Transverse colon (tissue), 4 donors: ENCODE measurements at places on chromosomes 1 and 21. TPM values are rescaled to one million over a fixed set of nuclear protein-coding genes. Genes with fewer than 3 reads are reported as not detected.

DNA sequence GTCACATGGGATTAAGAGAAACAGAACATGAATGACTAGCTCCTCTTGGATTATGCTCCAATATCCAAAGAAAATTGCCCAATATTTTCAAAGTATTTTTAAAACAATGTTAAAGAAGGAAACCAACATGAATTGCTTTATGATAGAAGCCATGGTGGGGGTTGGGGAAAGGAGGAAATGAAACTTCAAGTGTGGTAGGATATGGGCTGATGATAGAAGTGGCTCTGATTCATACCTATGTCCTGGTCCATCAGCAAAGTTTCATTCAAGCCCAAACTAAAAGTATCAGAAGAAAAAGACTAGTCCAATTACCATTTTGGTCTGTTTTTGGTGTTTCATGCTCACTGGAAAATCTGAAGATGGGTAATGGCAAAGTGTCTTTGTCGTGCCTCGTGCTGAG, 104.2 kb upstream of the PROX1 start:
- no peak for DNase-seq

DNA sequence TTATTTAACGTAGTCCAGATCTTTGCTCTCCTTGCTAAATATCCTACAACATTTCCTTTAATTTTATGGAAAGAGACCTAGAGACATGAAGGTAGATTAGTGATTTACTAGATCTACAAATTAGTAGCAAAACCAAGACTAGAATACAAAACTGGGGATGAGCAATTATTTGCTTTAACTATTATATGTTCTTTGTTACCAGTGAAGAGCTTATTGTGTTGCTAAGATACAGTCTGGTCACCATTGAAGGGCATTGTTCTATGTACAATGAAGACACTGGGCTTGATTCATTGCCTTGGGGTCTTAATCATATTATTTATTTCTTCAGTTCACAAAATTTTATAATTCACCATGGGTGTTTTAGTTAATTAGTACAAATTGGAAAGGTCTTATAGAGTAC, 88.3 kb downstream of the S1PR1 start:
- DNase-seq, result no peak

- DNase-seq, result peak; percentile 34
Measured at GRCh38 chr21:45288441-45288841, 746 bp upstream of the POFUT2 start.

DNA sequence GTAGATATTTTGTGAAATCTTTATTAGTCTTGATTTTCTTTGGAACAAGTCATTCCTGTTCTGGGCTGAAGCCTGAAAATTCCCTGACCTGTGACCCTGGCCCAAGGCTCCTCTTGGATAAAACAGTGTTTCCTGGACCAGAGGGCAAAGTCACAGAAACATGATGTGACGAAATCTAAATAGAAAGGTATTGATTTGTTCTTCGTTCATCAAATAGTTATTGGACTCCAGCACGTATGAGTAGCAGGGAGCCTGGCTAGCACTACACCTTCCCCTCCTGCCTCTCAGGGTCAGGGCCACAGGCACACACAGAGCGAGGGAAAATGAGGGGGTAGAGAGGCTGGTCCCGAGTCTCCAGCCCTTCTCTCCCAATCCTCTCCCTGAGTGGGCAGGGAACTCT, 1.7 kb upstream of the CLDN14 start:
- no peak for DNase-seq

DNA sequence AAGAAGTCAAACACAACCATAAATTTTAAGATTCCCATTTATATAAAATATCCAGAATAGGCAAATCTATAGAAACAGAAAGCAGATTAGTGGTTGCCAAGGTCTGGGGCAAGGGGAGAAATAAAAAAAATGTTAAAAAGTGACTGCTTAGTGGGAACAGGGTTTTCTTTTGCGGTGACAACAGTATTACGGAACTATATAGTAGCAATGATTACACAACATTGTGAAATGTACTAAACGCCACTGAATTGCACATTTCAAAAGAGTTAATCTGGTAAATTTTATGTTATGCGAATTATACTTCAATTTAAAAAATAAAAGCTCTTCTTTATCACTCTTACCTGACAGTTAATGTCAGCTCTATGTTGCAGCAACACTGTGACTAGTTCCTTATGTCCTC, 105.2 kb downstream of the ACBD6 start:
- no peak for DNase-seq

DNA sequence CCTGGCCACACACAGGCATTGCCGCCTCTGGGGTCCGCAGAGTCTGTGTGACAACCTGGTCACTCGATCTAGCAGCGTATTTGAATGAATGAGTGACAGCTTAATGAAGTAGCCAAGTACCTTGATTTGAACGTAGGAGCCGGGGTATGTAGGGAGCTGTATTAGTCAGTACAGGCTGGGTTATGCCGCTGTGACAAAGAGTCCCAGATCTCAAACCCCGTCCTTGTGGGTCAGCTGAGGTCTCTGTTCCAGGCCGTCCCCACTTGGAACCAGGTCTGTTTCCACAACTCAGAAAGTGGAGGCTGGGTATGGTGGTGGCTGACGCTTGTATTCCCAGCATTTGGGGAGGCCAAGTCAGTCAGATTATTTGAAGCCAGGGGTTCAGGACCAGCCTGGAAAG, 20.0 kb downstream of the ATAD3B start:
- no peak for DNase-seq

Gene MANEAL
- total RNA-seq, result 9.6 TPM

Gene RGS1
- total RNA-seq, result 160 TPM

- DNase-seq, result no peak
Measured at GRCh38 chr1:8323706-8324105, 5.8 kb downstream of the SLC45A1 start.

- no peak for DNase-seq
Measured at GRCh38 chr1:36128126-36128904, 3.3 kb upstream of the COL8A2 start.

DNA sequence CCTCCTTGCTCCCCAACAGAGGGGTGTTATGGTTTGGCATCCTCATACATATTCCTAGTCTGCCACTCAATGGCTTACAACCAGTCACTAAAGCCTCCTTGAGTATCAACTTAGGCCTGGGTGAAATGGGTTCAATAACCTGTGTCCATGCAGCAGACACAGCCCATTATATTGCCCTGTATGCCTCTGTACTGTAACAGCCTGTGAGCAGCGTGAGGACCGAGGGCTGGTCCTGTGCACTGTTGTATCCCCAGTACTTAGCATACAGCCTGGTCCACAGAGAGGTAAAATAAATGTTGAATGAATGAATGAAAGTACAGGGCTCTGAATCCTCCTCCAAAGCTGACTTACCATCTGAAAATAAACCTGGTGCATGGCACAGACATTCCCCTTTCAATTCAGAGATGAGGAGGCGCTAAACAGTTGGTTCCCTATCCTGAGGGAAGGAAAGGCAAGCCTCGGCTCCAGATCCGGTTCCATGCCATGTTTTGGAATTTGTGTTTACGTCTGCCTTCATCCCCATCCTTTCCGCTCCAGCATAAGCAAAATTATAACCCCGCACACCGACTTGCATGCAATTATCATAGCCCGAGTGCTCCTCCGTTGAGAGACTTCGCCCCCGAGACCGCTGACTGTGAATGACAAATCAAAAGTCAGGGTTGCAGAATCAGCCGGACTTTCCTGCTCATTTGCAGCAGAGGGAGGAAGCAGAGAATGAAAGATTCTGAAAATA, 45.0 kb upstream of the DNAJC6 start:
- DNase-seq, result no peak

Gene BGLAP
- not detected for total RNA-seq

Gene PIGR
- total RNA-seq, result 4,473 TPM
